ENCODE measurements at places on chromosomes 5 and 9. TPM values are rescaled to one million over a fixed set of nuclear protein-coding genes. Genes with fewer than 3 reads are reported as not detected.

The SPINK7 gene
- total RNA-seq, result not detected

- peaks cover 5% of the 10 kb centered on the region for H3K27me3 ChIP-seq
- DNase-seq, result no peak
- H3K4me1 ChIP-seq, result no peaks in the 10 kb centered on the region
- no peak overlapping the region for H3K4me3 ChIP-seq
- no peaks in the 10 kb centered on the region for H3K36me3 ChIP-seq
- no peak overlapping the region for H3K27ac ChIP-seq
Measured at GRCh38 chr5:178068293-178068692, 45.0 kb upstream of the N4BP3 start.

- DNase-seq, result no peak
- H3K27ac ChIP-seq, result no peak overlapping the region
- no peaks in the 10 kb centered on the region for H3K4me1 ChIP-seq
Measured at GRCh38 chr5:152650413-152650812, 245.3 kb upstream of the NMUR2 start.

- H3K36me3 ChIP-seq, result no peaks in the 10 kb centered on the region
- H3K4me3 ChIP-seq, result no peak overlapping the region
- no peaks in the 10 kb centered on the region for H3K4me1 ChIP-seq
- DNase-seq, result no peak
Measured at GRCh38 chr5:41176952-41177351, 36.4 kb downstream of the C6 start.

The BAAT gene
- 8.9 TPM for total RNA-seq

Data from astrocyte (in vitro differentiated cells and primary cell).